ENCODE measurements at places on chromosomes 3 and 15.

GRCh38 chr15:81357180-81357686, 16.8 kb downstream of the TMC3 start:
- no peak overlapping the region for H3K27ac ChIP-seq
- H3K27me3 ChIP-seq = peaks cover 3% of the 10 kb centered on the region
- no peak for DNase-seq
- H3K4me1 ChIP-seq = no peaks in the 10 kb centered on the region

DNA sequence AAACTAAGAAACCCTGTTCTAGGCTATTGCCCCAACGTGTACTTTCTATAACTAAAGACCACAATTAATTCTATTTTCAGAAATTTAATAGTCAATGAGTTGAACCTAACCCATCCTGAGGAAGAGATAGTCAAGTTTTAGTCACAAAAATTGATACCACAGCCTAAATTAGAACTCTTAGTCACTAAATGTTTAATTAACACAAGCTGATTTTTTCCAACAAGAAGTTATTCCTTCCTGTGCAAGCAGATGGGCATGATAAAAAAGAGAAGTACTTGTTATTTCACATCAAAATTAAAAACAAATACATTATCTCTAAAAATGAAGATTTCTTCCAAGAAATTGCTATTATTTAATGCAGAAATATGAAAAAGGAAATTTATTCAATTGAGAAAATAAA, 38.4 kb upstream of the TERB2 start:
- no peak overlapping the region for H3K27ac ChIP-seq
- no peaks in the 10 kb centered on the region for H3K36me3 ChIP-seq
- no peaks in the 10 kb centered on the region for H3K27me3 ChIP-seq
- no peaks in the 10 kb centered on the region for H3K4me1 ChIP-seq
- no peak for DNase-seq

- H3K36me3 ChIP-seq = peaks cover 13% of the 10 kb centered on the region
- H3K4me1 ChIP-seq = peaks cover 41% of the 10 kb centered on the region
- H3K27me3 ChIP-seq = no peaks in the 10 kb centered on the region
- no peak overlapping the region for H3K27ac ChIP-seq
- no peak overlapping the region for H3K4me3 ChIP-seq
- DNase-seq = no peak
Measured at GRCh38 chr3:172201136-172201869, 161.9 kb downstream of the FNDC3B start.

- no peaks in the 10 kb centered on the region for H3K4me1 ChIP-seq
- H3K36me3 ChIP-seq = no peaks in the 10 kb centered on the region
- H3K27me3 ChIP-seq = peaks cover 47% of the 10 kb centered on the region
- H3K27ac ChIP-seq = no peak overlapping the region
Measured at GRCh38 chr3:71968544-71968943, 183.6 kb upstream of the PROK2 start.

GRCh38 chr3:4754180-4755086, 224.8 kb upstream of the BHLHE40 start:
- no peaks in the 10 kb centered on the region for H3K27me3 ChIP-seq
- H3K36me3 ChIP-seq = peaks cover 8% of the 10 kb centered on the region
- H3K27ac ChIP-seq = no peak overlapping the region
- DNase-seq = no peak
- no peak overlapping the region for H3K4me3 ChIP-seq
- peaks cover 26% of the 10 kb centered on the region for H3K4me1 ChIP-seq

All from type B pancreatic cell (in vitro differentiated cells).